Activated CD4-positive, alpha-beta memory T cell treated with anti-CD3 and anti-CD28 coated beads, Interleukin-2, amount 10 ng/mL, durations not matched to agents 7 days and 5 days (primary cell): ENCODE measurements at places on chromosomes 1 and 21.

DNA sequence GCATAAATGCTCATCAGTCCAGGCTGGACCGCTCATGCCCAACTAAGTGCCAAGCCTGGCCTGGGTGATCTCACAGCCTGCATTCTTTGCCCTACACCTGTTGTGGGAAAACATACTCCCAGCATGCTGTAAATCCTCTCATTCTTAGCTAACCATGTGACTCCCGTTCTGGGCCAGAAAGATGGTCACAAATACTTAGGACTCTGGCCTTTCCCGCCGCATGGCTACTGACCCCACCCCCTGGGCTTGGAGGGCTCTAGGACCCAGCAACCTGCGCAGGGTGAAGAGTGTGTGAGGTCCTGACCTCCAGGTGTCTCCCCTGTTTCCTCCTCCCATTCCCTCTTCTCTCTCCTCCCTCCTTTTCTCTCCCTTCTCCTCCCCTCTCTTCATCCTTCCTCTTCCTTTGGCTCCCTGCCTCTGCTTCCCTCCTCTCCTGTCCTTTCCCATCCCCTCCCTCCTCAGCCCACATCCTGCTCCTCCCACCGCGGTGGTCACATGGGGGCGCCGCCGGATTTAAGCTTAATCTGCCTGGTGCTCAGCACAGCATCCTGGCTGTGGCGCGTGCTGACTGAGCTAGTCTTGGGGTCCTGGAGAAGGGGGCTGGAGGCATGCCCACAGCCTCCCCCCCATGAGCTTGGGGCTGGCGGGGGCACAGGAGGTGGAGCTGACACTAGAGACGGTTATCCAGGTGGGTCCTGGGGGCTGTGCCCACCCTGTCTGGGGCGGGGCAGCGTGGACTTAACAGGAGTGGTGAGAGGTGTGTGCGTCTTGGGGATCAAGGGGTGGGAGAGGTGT is at the start of gene CROCC:
TSS of gene CROCC (plus strand) at position 541 of the 795 bp plus-strand sequence. CDS start at position 629, 88 bp downstream.
- peak; percentile 52 for DNase-seq
- no peak within 1 kb of the TSS for H3K27ac ChIP-seq
- H3K4me3 ChIP-seq: peak within 1 kb of the TSS; percentile 36
- no peaks in the 10 kb centered on the region for H3K36me3 ChIP-seq
- H3K4me1 ChIP-seq: peaks cover 19% of the 10 kb centered on the region
- peaks cover 3% of the 10 kb centered on the region for H3K27me3 ChIP-seq

DNA sequence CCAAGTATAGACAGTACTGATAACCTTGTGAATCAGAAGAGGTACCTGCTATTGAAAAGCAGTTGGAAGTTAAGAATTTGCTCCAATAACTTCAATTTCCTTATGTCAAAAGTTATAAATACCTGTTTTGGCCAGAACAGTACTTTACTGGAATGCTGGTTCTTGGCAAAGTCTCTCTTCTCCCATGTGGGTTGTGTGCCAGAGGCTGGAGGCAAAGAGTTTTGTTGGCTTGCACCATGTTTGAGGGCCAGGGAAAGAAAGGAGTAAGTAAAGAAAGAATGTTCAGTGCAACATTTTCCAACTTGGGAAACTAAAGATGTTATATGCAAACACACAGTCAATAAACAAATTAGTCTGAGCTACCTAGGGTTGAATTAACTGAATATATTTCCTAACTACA is 67.0 kb upstream of the DYNLT5 start:
- H3K27ac ChIP-seq: no peak overlapping the region
- H3K4me3 ChIP-seq: no peak overlapping the region
- H3K4me1 ChIP-seq: no peaks in the 10 kb centered on the region
- no peaks in the 10 kb centered on the region for H3K36me3 ChIP-seq
- no peak for DNase-seq

GRCh38 chr1:187928288-187928687 is 1099.5 kb downstream of the PLA2G4A start:
- no peak for DNase-seq
- H3K36me3 ChIP-seq: no peaks in the 10 kb centered on the region
- no peaks in the 10 kb centered on the region for H3K27me3 ChIP-seq

DNA sequence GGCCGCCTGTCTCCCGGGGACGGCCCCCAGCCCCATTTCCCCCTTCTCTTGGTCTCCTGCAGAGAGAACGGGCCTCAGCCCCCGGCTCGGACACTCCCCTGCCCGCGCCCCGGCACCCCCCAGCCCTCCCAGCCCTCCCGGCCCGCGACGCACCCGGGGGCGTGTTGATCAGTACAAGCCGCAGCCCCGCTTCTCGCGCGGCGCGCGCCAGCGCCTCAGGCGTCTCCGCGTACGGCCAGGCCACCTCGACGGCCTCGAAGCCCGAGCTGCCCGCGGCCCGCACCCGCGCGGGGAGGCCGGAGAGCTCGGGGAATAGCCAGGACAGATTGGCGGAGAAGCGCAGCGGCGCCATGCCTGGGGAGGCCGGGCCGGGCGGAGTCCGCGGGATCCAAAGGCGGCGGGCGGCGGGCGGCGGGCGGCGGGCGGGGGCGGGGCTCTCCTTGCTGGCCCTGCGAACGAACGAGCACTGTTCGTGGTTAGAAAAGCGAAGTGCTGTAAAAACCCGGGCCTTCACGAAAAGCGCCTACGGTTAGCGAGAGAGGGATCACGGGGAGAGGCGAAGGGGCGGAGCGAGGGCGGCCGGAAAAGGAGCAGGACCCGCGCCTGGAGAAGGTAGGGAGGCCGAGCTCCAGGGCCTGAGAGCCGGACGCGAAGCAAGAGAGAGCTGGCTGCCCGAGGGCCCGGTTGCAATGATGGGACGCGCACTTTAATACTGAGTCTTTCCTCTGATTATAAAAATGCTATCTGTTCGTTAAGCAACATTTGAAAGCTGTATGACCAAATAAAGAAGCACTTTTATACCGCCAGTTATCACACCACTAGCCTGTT is at the start of gene HYI:
TSS of gene HYI (minus strand) at position 490 of the 828 bp plus-strand sequence. CDS start at position 352, 138 bp downstream.
- peak within 1 kb of the TSS; percentile 77 for H3K27ac ChIP-seq
- peaks cover 25% of the 10 kb centered on the region for H3K4me1 ChIP-seq
- peaks cover 26% of the 10 kb centered on the region for H3K27me3 ChIP-seq
- peaks cover 35% of the 10 kb centered on the region for H3K36me3 ChIP-seq

- peaks cover 10% of the 10 kb centered on the region for H3K4me1 ChIP-seq
- no peaks in the 10 kb centered on the region for H3K27me3 ChIP-seq
- peaks cover 4% of the 10 kb centered on the region for H3K36me3 ChIP-seq
- no peak overlapping the region for H3K4me3 ChIP-seq
- no peak overlapping the region for H3K27ac ChIP-seq
- no peak for DNase-seq
Measured at GRCh38 chr1:203034422-203035110, 8.3 kb downstream of the PPFIA4 start.

DNA sequence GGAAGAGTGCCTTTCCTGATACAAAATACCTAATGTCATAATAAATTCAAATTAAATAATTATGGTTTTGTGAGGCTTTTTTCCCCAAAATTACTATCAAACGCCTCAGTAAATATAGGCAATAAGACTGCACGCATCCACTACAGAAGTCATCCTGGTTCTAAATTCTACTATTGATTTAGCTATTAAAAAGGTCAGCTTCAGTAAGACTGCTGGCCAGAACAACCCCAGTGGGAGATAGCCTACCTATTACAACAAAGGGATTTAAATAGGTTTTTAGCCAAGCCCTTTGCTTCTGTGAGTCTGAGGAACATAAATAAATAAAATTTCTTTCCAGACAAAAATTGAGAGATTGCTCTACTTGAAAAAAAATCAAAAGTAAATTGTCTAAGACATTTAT is 132.1 kb downstream of the PLPPR4 start:
- H3K27ac ChIP-seq: no peak overlapping the region
- no peak for DNase-seq
- no peaks in the 10 kb centered on the region for H3K27me3 ChIP-seq

GRCh38 chr1:46523496-46524353 is 27.7 kb downstream of the KNCN start:
- no peaks in the 10 kb centered on the region for H3K36me3 ChIP-seq
- DNase-seq: no peak
- H3K4me1 ChIP-seq: peaks cover 45% of the 10 kb centered on the region
- H3K27ac ChIP-seq: no peak overlapping the region
